ENCODE measurements at places on chromosomes 3 and 15.

- no peak for DNase-seq
Measured at GRCh38 chr3:129442486-129442885, 2.5 kb downstream of the IFT122 start.

DNA sequence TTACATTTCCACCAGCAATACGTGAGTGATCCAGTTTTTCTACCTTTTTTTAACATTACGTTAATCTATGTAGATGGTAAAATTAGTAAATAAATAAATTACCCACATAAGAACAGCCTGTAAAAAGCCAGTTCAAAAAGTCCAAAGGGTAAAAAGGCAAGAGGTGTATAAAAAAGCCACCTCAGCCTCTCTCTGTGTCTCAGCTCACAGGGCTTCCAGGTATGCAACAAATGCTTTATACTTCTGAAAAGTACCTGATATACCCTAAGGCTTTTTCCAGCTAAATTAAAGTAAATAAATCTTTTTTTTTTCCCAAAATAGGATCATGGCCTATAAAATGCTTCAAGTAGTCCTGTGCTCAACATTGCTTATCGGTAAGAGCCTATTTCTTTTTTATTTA, at the start of gene C3orf85:
Gene C3orf85 (plus strand): TSS at position 197 of the 400 bp plus-strand sequence. CDS start 129 bp downstream, at position 326.
- DNase-seq, result no peak

DNA sequence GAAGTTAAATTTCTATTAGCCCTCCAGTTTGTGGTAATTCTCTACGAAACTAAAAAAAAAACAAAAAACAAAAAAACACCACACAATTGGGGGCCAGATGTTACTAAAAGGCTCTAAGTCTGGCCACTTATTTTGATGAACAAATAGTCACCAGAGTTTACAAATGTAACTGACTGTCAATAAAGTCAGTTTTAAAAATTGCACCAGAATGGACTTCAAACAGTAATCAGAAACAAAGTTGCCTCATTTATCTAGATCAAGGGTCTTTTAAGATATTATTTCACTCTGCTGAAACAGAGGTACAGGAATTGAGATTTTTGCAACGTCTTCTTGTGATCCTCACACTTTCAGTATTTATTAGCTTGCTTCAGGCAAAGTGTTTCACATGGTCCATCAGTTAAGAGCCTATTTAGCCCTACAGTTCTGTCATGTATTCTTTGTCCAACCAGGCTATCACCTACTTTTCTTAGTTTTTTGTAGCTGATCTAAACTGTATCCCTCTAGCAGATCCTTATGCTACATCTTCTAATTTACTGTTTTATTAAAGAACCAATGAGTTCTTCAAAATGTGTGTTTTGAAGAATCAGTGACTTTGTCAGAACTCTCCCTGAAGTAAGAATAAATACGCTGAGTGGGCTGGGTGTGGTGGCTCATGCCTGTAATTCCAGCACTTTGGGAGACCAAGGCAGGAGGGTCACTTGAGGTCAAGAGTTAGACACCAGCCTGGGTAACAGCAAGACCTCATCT, 74.7 kb downstream of the ANKRD28 start:
- no peak for DNase-seq

DNA sequence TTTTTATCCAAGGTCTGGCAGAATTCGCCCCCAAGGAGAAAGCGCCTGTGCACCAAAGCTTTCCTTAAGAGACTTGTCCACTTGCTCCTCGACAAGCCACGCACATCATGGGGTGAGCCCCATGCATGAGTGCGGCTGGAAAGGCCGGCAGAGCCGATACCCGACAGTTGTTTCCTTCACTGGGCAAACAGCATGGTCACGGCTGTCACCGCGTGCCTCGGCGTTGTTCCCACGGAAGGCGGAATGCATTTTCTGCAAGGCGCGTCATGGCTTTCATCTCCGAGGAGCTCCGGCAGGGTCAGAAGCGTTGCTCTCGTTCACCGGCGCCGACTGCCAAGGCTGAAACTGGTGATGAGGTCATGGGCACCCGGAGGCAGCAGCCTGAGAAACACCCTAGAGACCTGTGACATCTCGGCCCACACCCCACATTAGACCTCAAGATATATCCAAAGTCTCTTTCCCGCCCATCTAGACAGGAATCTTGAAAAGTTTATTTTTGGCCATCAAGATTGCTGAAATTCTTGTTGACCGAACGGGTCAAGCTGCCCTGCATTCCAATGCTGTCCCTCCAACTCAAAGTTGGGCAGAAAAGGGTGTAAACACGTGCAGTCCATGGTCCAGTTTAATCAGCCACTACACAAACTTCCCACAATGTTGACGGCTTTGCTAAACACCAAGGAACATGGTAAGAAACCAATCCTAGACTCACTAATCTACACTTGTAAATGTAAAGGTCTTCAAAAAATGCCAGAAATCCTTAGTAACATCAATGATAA, 604 bp upstream of the TJP1 start:
- no peak for DNase-seq

DNA sequence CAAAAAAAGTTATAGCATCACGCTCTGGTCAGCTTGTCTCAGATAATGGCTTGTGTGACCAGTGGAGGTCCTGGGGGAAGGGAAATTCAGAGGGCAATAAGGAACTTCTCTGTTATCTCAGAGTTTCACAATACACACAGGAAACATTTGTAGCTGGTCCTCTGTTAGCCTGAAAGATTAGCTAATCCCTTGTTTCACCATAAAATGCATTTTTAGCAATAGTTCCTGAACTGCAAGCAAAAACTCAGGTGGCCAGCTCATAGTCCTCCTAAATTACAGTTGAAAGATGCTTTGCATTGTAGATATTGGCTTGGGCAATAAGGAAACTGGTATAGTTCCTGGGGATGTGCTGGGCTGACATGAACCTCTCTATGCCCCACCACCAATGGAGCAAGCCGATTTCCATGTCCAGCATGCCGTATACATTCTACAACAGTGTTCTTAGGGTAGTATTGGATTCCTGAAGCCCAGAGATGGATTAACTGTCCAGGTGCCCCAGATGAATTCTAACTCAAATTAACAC, 141.5 kb upstream of the TBL1XR1 start:
- DNase-seq, result no peak

All from activated T-helper 9 cell treated with anti-CD3 and anti-CD28 coated beads, Interleukin-2, amount 50 U/mL, for 16 hours (primary cell).